ENCODE measurements at places on chromosomes 1 and 21. TPM values are rescaled to one million over a fixed set of nuclear protein-coding genes. Genes with fewer than 3 reads are reported as not detected.

OVAAL gene
- polyA plus RNA-seq = 13.8 TPM

PDIK1L gene
- 2.1 TPM for polyA plus RNA-seq

COL11A1 gene
- not detected for polyA plus RNA-seq

OR2L5 gene
- not detected for polyA plus RNA-seq

NAXE gene
- polyA plus RNA-seq = 75.8 TPM

KCNK1 gene
- polyA plus RNA-seq = 11.9 TPM

ADAMTSL4 gene
- polyA plus RNA-seq = 41.1 TPM

RNU1-3 gene
- not detected for polyA plus RNA-seq

MAGOH gene
- 63.4 TPM for polyA plus RNA-seq

OR2L13 gene
- not detected for polyA plus RNA-seq

ENO1 gene
- 547 TPM for polyA plus RNA-seq

GCSAML gene
- not detected for polyA plus RNA-seq

LCE1F gene
- polyA plus RNA-seq = not detected

KRTAP21-2 gene
- polyA plus RNA-seq = not detected

ERG gene
- polyA plus RNA-seq = 5.9 TPM

C21orf91 gene
- polyA plus RNA-seq = 2.2 TPM

C1orf53 gene
- polyA plus RNA-seq = 13.0 TPM

SPATA1 gene
- polyA plus RNA-seq = 0.19 TPM

EFNA4 gene
- 4.8 TPM for polyA plus RNA-seq

CAMK1G gene
- not detected for polyA plus RNA-seq

FAM20B gene
- polyA plus RNA-seq = 49.2 TPM

SPRR2B gene
- not detected for polyA plus RNA-seq

CHTOP gene
- polyA plus RNA-seq = 72.9 TPM

INSRR gene
- not detected for polyA plus RNA-seq
